Psoas muscle (tissue), 8 donors: ENCODE measurements at places on chromosomes 1 and 21.

- DNase-seq = no peak
Measured at GRCh38 chr1:221430152-221430960, 311.5 kb downstream of the DUSP10 start.

DNA sequence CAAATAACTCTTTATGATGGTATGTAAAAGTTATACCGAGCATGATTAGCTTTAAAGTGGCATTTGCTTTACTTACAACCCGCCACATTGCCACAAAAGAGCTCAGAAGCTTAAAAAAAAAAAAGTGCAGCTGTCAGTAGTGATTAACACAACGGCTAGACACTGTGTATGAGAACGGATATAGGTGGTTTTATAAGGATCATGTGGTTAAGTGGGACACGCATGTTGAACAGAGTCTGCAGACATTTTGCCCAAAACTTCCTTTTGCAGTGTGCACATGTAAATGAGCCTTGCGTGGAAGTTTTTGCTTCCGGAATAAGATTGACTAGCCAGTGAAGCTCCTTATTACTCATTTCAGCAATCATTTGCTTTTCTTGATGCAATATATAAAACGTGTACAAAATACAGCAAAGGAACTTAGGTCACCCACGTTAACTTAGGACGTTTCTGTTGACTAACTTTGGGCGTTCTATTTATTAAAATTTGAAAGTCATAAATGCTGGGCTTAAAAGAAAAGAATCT, 58.7 kb upstream of the RGS1 start:
- DNase-seq = no peak

DNA sequence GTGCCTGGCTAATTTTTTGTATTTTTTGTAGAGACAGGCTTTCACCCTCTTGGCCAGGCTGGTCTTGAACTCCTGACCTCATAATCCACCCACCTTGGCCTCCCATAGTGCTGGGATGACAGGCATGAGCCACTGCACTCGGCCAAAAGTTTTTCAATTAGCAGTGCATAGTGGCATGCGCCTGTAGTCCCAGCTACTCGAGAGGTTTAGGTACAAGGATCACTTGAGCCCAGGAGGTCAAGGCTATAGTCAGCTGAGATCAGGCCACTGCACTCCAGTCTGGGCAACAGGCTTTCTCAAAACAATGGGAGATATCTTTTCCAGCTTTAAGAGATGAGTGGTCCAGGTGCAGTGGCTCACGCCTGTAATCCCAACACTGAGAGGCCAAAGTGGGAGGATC, 30.8 kb downstream of the DAP3 start:
- no peak for DNase-seq

DNA sequence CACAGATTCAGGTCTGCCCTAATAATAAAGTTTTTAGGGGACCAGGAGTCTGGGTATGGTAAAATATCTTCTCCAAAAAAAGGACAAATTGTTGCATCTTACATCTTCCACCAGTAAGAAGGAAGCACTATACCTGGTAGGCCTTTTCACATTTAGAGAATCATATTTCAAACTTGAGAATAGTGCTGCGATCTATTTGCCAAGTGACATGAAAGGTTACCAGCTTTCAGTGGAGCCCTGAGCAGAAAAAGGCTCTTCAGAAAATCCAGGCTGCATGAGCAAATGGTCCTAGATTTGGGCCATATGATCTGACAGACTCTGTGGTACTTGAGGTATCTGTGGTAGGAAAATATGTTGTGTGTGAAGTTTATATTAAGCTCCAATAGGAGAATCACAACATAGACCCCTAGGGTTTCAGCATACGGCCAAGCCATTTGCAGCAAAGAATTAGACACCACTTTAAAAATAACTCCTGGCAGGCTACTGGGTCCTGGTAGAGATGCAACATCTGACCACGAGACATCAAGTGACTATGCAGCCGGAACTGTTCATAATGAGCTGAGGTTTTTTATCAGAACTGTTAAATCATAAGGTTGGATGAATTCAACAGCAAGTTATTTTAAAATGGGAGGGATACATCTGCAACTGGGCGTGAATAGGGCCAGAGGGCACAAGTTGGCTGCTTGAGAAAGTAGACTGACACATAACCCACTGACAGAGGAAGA, 38.6 kb upstream of the CCDC190 start:
- no peak for DNase-seq

- DNase-seq = no peak
Measured at GRCh38 chr1:166865926-166866325, 10.1 kb downstream of the TADA1 start.

- DNase-seq = no peak
Measured at GRCh38 chr1:186033847-186034271, 299.7 kb downstream of the HMCN1 start.

GRCh38 chr1:205342986-205343385, 13.7 kb downstream of the KLHDC8A start:
- DNase-seq = no peak

- no peak for DNase-seq
Measured at GRCh38 chr1:12138196-12139168, 28.3 kb upstream of the TNFRSF1B start.
